ENCODE measurements at places on chromosomes 3 and 15.

GRCh38 chr3:135329479-135329878 is 534.4 kb downstream of the EPHB1 start:
- DNase-seq, result no peak

DNA sequence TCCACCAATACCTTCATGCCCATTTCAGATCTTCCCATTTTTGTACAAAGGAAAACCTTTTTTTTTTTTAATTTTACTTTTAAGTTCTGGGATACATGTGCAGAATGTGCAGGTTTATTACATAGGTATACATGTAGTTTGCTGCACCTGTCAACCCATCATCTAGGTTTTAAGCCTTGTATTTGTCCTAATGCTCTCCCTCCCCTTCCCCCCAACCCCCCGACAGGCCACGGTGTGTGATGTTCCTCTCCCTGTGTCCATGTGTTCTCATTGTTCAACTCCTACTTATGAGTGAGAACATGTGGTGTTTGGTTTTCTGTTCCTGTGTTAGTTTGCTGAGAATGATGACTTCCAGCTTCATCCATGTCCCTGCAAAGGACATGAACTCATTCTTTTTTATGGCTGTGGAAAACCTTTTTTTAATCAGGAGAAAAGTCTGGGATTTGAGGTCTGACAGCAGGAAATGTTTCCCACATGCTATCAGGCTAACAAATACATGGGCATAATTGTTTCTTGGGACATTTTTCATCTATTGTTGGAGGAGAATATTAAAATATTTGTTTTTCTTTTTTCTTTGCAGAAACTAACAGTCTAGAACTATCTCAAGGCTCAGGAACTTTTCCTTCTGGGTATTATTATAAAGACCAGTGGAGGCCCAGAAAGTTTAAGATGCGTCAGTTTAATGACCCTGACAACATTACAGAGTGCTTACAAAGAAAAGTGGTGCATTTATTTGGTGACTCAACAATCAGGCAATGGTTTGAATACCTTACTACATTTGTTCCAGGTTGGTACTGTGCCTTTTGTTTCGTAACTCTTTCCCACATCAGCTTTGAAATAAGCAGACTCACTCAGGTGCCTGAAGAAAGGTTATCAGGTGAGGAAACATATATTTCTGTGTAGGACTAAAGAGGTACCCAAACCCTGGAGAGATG is 32.8 kb upstream of the NFKBIZ start:
- DNase-seq, result no peak

- DNase-seq, result no peak
Measured at GRCh38 chr3:144097163-144097562, 125.5 kb downstream of the DIPK2A start.

- no peak for DNase-seq
Measured at GRCh38 chr3:186717039-186717457, at the start of gene KNG1. Gene KNG1 (plus strand): TSS chr3:186717359. CDS start chr3:186717543, 184 bp downstream.

- DNase-seq, result no peak
Measured at GRCh38 chr3:196843435-196844110, 24.1 kb upstream of the SENP5 start.

- no peak for DNase-seq
Measured at GRCh38 chr3:151431940-151432339, 28.9 kb downstream of the IGSF10 start.

DNA sequence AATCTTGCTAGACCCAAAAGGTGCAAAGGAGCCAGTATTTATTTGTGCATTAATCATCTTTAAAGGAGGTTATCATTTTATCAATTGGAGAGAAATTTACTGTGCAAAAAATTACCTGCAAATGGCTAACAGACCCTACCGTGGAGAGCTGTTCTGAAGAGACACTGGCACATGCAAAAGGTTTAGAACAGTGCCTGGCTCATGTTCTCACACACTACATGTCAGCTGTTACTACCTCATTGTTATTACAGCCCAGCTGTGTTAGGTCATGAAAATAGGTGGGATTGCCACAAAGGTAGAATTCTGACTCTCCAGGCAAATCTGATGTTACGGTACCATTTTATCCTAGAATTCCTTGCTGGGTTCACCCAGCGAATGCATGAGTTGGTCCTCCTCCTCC is 137.3 kb downstream of the SNRK start:
- no peak for DNase-seq

DNA sequence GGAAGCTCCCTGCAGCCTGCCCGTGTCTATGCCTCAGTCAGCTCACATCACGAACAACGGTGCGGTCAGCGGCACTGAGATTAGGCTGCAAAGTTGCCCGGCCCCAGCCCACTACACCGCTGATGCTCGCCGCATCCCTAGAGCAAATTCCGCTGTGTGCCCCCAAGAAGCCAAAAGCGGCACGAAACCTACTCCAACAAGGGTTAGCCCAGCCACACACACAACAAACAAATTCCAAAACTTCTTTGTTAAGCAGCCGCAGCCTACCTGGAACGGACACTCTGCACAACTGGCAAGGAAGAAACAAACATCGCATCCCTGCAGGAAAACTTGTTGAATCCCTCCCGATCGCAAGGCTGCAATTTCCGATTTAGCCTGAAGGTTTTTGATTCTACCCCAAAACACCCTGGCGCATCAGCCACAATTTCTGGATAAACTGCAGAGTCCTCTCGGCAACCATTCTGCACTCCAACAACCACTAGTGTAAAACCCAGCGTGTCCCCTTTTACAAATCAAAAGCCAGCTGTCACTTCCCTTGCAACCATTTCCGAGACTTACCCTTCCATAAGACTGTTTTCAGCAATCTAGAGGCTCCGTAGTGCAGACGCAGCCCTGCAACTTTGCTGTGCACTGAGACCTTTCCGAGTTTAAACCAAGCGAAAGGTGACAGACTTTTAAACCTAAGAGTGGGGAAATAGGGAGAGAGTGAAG is 449 bp downstream of the ROBO1 start:
- DNase-seq, result no peak
